ENCODE measurements at places on chromosomes 3 and 15.

DNA sequence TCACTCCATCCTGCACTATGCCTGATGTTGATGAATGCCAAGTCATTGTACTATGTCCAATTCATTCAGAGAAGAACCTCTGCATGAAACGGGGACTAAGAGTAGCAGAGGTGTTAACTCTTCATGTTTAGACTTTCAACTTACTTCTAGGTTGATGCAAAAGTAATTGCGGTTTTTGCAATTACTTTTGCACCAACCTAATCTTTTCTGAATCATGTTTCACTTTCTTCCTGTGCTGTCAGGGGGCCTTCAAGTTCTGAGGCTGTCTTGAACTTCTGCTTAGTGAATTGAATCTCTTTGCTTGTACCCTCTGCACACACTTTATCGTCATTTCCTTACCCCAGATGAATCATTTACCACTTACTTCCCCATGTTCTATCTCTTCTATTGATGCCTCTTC is 636.2 kb downstream of the NAALADL2 start:
- no peak for DNase-seq

DNA sequence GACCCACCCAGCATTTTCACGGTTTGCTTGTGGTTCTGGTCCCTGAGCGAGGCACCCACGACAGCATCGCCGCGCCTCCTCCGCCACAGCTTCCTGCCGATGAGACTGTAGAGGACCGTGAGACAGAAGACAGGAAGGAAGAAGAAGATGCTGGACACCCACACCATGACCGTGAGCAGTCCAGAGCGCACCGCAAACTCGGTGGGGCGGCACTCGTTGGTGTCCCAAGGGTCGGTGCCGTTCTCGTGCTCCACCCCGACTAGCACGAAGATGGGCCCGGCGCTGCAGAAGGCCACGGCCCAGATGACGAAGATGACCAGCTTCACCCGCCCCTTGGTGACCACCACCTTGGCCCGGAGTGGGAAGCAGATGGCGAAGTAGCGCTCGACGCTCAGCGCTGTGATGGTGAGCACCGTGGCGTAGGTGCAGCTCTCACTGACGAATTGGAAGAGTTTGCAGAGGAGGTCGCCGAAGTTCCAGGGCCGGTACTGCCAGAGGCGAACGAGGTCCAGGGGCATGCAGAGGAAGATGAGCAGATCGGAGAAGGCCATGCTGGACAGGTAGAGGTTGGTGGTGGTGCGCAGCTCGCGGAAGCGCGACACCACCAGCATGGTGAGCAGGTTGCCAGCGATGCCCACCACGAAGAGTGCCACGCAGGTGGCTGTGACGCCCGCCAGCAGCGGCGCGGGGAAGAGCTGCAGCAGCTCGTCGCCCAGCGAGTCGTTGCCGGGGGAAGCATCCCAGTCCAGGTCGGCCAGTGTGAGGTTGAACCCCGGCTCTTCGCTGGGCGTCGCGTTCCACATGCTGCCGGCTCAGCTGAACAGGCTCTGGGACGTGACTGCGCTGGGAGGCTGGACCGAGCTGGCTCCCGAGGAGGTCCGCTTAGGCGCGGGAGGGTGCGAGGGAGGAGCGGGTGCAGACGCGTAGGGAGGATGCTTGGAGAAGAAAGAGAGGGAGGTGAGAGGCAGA is at the start of gene GHSR:
TSS of gene GHSR (minus strand) at position 846 of the 969 bp plus-strand sequence. CDS start at position 803, 43 bp downstream.
- peak; percentile 63 for DNase-seq

GRCh38 chr3:71786551-71786950 is 1.6 kb upstream of the PROK2 start:
- no peak for DNase-seq

- DNase-seq = no peak
These were observed 15.8 kb downstream of the LOXL1 start for GRCh38 chr15:73941871-73942635.

- peak; percentile 55 for DNase-seq
These were observed 157.6 kb downstream of the ATP10A start for GRCh38 chr15:25705433-25706115.

- no peak for DNase-seq
These were observed 32.2 kb downstream of the RORA start for GRCh38 chr15:61196711-61197586.

GRCh38 chr3:30720586-30721313 is 114.3 kb downstream of the TGFBR2 start:
- DNase-seq = no peak

- no peak for DNase-seq
These were observed 26.5 kb downstream of the IQSEC1 start for GRCh38 chr3:13046569-13047274.

DNA sequence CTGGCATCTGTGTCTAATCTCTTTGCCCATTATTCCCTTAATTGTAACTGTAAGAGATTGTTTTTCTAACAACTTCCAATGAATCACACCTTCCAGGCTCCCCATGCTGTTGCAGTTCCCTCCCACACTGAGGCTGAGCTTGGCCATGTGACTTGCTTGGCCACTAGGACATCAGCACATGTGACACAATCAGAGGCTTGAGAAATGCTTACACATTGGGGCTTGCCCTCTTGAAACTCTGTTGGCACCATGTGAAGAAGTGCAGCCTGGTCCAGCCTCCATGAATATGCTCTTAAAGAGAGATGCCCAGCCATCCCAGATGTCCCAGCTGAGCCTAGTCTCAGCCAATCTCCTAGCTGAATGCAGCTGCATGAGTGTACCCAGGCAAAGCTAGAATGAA is 326.8 kb upstream of the SOX2 start:
- no peak for DNase-seq

DNA sequence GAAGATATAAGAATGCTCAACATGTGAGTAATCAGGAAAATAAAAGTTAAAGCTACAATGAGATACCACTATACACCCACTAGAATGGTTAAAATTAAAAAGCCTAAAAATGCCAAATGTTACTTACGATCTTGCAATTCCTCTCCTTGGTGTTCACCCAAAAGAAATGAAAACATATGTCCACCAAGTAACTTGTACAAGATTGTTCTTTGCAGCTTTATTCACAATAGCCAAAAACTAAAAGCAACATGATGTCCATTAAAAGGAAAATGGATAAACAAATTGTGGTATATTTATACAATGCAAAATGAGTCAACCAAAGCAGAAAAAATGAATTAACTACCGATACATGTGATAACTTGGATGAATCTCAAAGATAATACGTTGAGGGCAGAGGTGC is 301.6 kb upstream of the THBS1 start:
- DNase-seq = no peak

DNA sequence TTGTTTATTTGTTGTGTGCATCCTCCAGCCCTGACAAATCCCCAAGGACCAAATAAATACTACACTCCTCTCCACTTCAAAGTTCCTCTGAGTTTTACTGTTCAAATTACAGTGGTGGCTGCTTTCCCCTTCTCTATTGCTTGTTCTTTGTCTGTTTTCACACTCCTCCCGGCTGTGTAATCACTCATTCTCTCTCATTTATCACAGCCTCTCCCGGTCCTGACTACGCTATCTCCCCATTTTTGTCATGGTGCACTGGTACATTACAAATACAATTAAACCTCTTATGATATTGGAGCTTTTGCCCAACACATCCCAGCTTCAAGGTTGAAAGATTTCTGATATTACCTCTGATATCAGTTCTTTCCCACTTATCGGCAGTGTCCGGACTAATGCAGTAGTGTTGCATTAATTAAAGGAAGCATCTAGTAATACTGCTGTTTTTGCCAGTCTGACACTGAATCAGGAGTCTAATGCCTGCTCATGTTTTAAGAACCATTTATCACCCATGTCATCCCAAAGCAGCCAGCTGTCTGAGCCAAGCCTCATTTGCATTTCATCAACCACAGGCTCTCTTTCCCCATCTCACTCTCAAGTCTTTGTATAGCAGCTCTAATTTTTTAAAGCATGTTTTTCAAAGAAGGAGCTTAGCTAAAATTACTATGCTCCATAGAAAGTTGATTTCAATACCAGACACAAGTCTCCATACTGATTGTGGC is 740.5 kb downstream of the ROBO2 start:
- DNase-seq = no peak

DNA sequence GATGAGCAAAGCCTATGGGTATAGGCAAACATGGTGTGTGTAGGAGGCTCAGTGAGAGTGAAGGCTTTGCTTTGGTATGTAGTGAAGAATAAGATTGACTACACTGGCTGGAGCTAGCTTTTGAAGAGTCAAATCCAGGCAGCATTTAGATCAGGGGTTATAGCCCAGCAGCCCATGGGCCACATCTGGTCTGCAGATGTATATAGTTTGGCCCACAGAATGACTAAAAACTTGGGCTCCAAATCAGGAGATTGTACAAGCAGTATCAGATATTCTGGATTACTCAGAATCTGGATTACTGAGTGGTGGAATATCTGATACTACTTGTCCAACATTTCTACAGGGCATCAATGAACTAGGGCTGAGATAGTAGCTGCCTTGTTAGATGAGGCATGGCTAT is 92.9 kb upstream of the FGF7 start:
- no peak for DNase-seq

DNA sequence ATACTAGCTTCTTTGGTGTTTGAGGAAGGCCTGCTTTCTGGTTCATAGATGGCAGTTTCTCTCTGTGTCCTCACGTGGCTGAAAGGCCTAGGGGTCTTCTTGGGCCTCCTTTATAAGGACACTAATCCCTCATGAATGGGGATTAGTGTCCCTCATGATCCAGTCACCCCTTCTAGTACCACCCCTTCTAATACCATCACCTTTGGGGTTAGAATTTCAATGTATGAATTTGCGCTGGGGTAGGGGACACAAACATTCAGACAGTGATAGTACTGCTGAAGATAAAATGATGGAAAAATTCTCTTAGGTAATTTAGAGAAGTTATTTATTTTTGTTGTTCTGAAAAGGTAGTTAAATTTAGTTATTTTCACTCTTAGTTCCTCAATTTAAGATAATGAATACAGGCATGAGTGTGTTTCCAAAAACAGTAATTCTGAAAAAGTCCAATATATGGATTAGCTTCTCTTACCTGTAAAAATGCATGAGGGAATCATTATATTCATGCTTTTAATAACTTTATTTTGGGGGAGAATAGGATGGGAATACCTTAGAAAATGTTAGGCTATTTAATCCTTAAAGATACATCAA is 103.6 kb downstream of the FNDC3B start:
- no peak for DNase-seq

DNA sequence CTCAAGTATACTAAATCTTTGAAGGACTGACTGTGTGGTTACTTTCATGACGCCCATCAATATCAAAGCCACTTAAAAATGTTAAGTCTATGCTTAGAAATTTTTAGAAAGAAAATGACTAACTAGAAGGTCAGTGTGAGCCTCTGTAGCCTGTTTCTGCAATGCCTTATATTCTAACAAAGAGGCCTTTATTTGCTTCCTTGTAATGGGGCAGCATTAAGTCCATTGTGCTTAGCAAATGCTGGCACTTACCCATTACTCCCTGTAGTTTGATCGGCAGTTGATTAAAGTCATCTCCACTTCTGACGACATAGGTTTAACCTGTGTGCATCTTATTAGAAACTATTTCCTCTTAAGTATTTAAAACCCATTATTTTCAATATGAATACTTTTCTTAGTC is 91.6 kb upstream of the FAM98B start:
- no peak for DNase-seq

GRCh38 chr3:60294181-60294580 is 957.1 kb downstream of the FHIT start:
- no peak for DNase-seq

- no peak for DNase-seq
These were observed 16.1 kb downstream of the FGF7 start for GRCh38 chr15:49438962-49439631.

GRCh38 chr3:197375001-197375441 is 76.6 kb upstream of the DLG1 start:
- no peak for DNase-seq

- peak; percentile 60 for DNase-seq
These were observed 2.5 kb downstream of the NT5DC2 start for GRCh38 chr3:52530918-52531826.

- no peak for DNase-seq
These were observed 44.3 kb upstream of the ZNF385D start for GRCh38 chr3:21795152-21795837.

DNA sequence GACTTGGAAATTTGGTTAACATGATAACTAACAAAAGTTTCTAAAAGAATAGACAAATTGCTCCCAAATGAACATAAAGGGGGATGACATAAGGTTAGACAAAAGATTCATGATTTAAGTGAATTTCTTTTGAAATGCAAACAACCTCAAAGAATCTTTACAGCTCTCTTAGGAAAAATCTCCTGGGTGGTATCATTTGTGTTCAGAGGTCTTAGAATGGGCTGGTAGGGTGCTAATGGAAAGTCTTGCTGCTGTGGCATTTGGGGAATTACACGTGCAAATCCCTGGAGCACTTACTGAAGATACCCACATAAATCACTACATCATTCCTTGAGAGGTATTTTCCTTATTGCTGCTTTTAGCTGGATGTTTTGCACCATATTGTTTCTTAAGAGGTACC is 14.4 kb upstream of the ROBO2 start:
- no peak for DNase-seq

GRCh38 chr3:171980578-171981270 is 58.7 kb upstream of the FNDC3B start:
- DNase-seq = no peak

All from activated effector memory CD4-positive, alpha-beta T cell treated with anti-CD3 and anti-CD28 coated beads, Interleukin-2, amount 50 U/mL, for 16 hours (primary cell).